ENCODE measurements at places on chromosomes 6 and 20. TPM values are rescaled to one million over a fixed set of nuclear protein-coding genes. Genes with fewer than 3 reads are reported as not detected.

The PTK6 gene
- total RNA-seq: 4.9 TPM

The OR2J3 gene
- not detected for total RNA-seq

The AGPAT4 gene
- 16.6 TPM for total RNA-seq

The RNF144B gene
- 82.4 TPM for total RNA-seq

The SRSF12 gene
- not detected for total RNA-seq

The HAO1 gene
- total RNA-seq: not detected

The SPEF1 gene
- total RNA-seq: 0.46 TPM

The LRP11 gene
- 51.1 TPM for total RNA-seq

The GFOD1 gene
- total RNA-seq: 33.7 TPM

GRCh38 chr6:104990085-104990484, 33.2 kb downstream of the LIN28B start:
- no peaks in the 10 kb centered on the region for H3K36me3 ChIP-seq
- H3K27me3 ChIP-seq: no peaks in the 10 kb centered on the region
- no peak overlapping the region for H3K27ac ChIP-seq
- H3K4me3 ChIP-seq: no peak overlapping the region

- DNase-seq: no peak
- no peaks in the 10 kb centered on the region for H3K27me3 ChIP-seq
- H3K36me3 ChIP-seq: no peaks in the 10 kb centered on the region
- H3K27ac ChIP-seq: no peak overlapping the region
Observed at GRCh38 chr6:3510617-3511016, 53.8 kb upstream of the SLC22A23 start.

GRCh38 chr20:8427419-8428040, 295.5 kb downstream of the PLCB1 start:
- no peaks in the 10 kb centered on the region for H3K36me3 ChIP-seq
- H3K27ac ChIP-seq: peak overlapping the region; percentile 49
- no peak overlapping the region for H3K4me3 ChIP-seq
- no peaks in the 10 kb centered on the region for H3K27me3 ChIP-seq

GRCh38 chr6:106927531-106928398, 46.8 kb downstream of the CD24 start:
- H3K36me3 ChIP-seq: no peaks in the 10 kb centered on the region
- H3K27me3 ChIP-seq: no peaks in the 10 kb centered on the region

DNA sequence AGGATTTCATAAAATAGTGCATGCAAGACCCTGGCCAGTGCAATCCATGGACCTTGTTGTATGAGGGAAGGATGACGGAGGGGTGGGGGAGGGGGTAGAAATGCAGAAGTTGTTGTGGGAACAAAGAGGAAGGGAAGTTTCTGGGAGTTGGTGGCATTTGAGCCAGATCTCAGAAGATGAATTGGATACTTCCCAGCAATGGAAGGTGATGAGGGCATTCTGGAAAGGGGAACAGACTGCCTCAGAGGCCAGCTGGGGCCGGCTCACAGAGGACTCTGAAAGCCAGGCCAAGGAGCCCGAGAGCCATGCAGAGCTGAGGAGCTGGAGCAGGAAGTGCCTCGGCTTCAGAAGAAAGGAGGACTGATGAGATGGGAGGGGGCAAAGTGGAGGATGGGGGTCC, 2.7 kb downstream of the TMEM74B start:
- no peaks in the 10 kb centered on the region for H3K4me1 ChIP-seq
- no peak for DNase-seq
- H3K36me3 ChIP-seq: no peaks in the 10 kb centered on the region
- no peak overlapping the region for H3K27ac ChIP-seq
- H3K27me3 ChIP-seq: no peaks in the 10 kb centered on the region

GRCh38 chr6:102619585-102619984, 1226.1 kb downstream of the GRIK2 start:
- H3K27ac ChIP-seq: no peak overlapping the region
- no peaks in the 10 kb centered on the region for H3K4me1 ChIP-seq
- DNase-seq: no peak
- H3K36me3 ChIP-seq: no peaks in the 10 kb centered on the region
- no peak overlapping the region for H3K4me3 ChIP-seq

GRCh38 chr6:44004136-44004535, 123.1 kb downstream of the MRPL14 start:
- no peaks in the 10 kb centered on the region for H3K36me3 ChIP-seq
- DNase-seq: no peak
- H3K27me3 ChIP-seq: peaks cover 45% of the 10 kb centered on the region
- H3K4me1 ChIP-seq: peaks cover 17% of the 10 kb centered on the region
- H3K4me3 ChIP-seq: no peak overlapping the region

- no peaks in the 10 kb centered on the region for H3K27me3 ChIP-seq
- no peaks in the 10 kb centered on the region for H3K36me3 ChIP-seq
- no peak overlapping the region for H3K4me3 ChIP-seq
- H3K4me1 ChIP-seq: peaks cover 2% of the 10 kb centered on the region
Observed at GRCh38 chr6:6788394-6789032, 200.0 kb downstream of the LY86 start.

GRCh38 chr6:145681965-145682364, 53.4 kb downstream of the EPM2A start:
- no peak overlapping the region for H3K4me3 ChIP-seq
- no peak for DNase-seq
- H3K36me3 ChIP-seq: no peaks in the 10 kb centered on the region
- no peaks in the 10 kb centered on the region for H3K4me1 ChIP-seq

- no peak for DNase-seq
- no peaks in the 10 kb centered on the region for H3K36me3 ChIP-seq
- H3K4me1 ChIP-seq: peaks cover 5% of the 10 kb centered on the region
- H3K4me3 ChIP-seq: no peak overlapping the region
Observed at GRCh38 chr20:10555393-10555792, 118.4 kb downstream of the JAG1 start.

GRCh38 chr6:140879946-140880345, 1252.8 kb upstream of the GJE1 start:
- no peaks in the 10 kb centered on the region for H3K27me3 ChIP-seq
- no peak overlapping the region for H3K27ac ChIP-seq
- no peaks in the 10 kb centered on the region for H3K36me3 ChIP-seq
- no peak for DNase-seq
- H3K4me3 ChIP-seq: no peak overlapping the region

DNA sequence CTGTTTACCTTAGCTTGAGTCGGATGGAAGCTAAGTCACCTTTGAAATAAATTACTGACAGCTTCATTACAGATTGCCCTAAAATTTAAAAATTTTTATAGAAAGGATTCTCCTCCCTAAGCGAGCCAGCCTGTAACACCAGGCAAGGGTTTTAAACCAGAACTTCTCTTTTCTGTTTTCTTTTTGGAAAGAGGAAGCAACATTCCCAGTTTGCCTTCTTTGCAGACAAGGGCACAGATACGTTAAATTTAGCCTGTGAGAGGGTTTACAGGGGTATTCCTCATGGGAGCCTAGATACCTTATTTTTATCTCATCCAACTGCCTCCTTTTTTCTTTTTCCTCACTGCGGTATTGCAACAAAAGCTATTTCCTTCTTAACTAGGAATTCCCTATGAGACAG, 45.0 kb downstream of the GNAS start:
- no peaks in the 10 kb centered on the region for H3K27me3 ChIP-seq
- peaks cover 64% of the 10 kb centered on the region for H3K4me1 ChIP-seq
- H3K4me3 ChIP-seq: no peak overlapping the region
- no peak for DNase-seq
- no peak overlapping the region for H3K27ac ChIP-seq

DNA sequence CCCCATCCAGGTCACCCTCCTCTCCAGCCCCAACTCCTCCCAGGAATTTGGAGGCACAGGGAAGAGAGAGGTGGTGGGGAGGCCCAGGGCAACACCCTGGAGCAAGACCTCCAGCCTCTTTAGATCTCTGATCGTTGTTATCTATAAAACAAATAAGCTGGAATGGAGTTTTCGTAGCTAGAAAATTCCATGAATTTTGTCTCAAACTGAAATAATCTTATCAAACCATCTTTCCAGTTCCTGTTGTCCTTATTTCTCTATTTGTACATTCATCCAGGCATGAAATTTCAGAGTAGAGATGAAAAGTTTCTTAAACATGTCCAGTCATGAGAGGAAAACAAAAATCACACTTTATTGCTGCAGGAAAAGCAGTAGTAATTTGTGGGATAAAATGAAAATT, 6.2 kb upstream of the SLC4A11 start:
- no peak overlapping the region for H3K4me3 ChIP-seq
- DNase-seq: no peak
- no peak overlapping the region for H3K27ac ChIP-seq
- H3K36me3 ChIP-seq: no peaks in the 10 kb centered on the region

DNA sequence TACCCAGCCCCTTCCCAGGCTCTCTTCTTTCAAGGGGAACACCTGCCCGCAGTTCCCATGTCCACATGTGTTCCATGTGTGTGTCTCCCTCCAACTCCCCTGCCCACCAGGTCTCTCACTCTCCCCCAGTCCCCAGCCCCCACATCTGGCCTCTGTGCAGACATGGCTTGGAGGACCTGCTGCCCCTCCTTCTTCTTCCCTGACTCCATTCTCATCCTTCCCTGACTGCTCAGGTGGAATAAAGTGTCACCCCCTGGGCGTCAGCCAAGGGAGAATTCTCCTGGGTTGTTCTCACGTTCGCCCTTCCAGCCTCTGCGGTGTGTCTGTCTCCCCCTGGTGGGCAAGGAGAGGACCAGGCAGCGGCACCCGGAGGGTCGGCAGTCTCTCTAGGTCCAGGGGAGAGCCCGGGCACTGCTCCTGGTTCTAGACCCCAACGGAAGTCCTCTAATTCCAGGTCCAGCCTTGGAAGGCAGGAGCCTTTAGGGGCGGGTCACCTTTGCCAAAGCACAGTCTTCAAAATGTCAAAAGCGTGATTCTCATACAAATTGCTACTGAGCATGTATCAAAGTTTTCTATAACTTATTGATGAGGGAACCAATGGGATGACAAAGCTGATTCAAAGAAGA, 50.5 kb downstream of the EBF4 start:
- H3K36me3 ChIP-seq: no peaks in the 10 kb centered on the region
- no peak overlapping the region for H3K27ac ChIP-seq
- DNase-seq: peak; percentile 77
- H3K4me1 ChIP-seq: no peaks in the 10 kb centered on the region
- H3K27me3 ChIP-seq: no peaks in the 10 kb centered on the region

DNA sequence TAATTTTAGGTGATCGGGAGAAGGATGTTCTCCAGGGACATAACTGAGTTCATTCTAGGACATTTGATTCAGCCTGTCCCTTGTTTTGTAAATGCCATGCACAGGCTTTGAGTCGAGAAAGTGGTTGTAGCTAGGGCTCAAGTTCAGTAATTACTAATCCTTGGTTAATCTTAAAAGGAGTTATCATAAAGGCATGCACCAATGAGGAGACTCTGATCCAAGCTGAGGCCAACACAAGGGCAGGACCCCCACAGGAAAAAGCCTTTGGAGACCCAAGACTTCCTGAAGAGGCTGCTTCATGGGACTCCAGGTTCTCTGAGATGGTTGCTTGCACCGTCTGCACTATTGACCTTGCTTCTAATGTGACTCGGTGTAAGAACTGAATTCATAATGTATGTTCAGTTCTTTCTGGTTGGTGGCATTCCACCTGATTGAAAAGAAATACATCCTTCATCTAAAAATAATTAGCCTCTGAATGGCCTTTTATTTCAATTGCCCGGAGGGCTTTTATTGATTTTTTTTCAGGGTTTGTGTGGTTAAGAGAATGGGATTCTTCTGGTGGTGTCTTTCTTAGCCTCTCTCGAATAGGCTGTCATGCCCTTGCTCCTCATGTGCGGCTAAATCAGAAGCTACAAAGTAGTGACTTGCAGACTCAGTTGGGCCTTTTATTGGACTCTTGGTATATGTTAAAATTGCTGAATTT, 201.7 kb upstream of the PLCB4 start:
- no peak overlapping the region for H3K27ac ChIP-seq
- no peaks in the 10 kb centered on the region for H3K36me3 ChIP-seq
- no peaks in the 10 kb centered on the region for H3K27me3 ChIP-seq
- no peak overlapping the region for H3K4me3 ChIP-seq

DNA sequence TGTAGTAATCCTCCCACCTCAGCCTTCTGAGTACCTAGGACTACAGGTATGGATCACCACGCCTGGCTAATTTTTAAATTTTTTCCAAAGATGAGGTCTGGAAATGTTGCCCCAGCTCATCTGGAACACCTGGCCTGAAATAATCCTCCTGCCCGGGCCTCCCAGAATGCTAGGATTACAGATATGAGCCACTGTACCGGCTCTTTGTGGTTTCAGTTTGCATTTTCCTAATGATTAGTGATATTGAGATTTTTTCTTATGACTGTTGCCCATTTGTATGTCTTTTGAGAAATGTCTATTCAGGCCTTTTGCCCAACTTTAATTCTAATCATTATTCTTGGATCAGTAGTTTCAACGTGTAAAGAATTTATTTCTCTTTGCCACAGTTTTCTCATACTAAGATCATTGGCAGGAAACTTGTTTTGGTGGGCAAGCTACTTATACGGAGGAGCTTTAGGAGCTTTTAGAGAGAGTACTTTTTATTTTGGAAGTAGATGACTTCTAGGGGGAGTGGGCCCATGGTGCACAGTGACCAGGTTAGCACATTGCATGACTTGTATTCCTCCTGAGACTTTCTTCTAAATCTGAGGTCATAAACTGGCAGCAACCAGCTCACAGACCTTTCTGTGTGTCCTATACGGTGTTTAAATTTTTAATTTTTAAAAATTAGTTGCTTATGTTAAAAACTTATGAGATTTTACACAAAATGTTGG, 62.3 kb downstream of the STK4 start:
- no peaks in the 10 kb centered on the region for H3K4me1 ChIP-seq
- H3K36me3 ChIP-seq: peaks cover 38% of the 10 kb centered on the region
- no peaks in the 10 kb centered on the region for H3K27me3 ChIP-seq
- DNase-seq: no peak
- no peak overlapping the region for H3K4me3 ChIP-seq
- H3K27ac ChIP-seq: no peak overlapping the region

DNA sequence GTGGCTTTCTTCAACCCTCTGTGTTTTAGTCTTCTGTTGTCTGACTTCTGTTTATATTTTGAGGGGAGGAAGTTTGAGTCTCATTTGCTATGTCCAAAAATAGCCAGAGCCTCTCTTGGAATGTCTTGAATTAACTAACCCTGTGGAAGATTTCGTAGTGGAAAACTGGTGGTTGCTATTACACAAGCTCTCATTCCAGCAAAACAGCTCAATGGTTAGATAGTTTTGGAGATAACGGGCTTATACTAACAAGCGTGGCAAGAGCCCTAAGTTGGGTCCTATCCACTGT, 1.6 kb downstream of the CCN2 start:
- H3K4me3 ChIP-seq: peak overlapping the region; percentile 71
- H3K36me3 ChIP-seq: peaks cover 9% of the 10 kb centered on the region

Data from upper lobe of right lung (tissue), 1 donor.